SW480 (cell line): ENCODE measurements at places on chromosomes 5 and 9.

GRCh38 chr9:123364241-123364824 lies 8.3 kb downstream of the CRB2 start:
- DNase-seq: no peak

DNA sequence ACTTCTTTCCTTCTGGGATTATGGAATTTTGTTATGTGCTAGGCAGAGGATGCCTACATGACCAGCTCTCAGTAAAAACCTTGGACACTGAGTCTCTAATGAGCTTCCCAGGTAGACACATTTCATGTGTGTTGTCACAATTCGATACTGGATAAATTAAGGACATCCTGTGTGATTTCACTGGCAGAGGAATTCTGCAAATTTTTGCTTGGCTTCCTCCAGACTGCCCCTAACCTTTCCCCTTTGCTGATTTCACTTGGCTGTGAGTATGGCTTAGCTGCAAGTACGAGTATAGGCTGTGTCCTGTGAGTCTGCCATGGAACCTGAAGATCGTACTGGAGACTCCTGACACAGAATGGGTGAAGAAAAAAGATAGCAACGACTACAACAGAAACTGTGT lies 47.6 kb downstream of the MRPS27 start:
- no peak for DNase-seq

GRCh38 chr5:171705830-171706468 lies 79.7 kb upstream of the SMIM23 start:
- DNase-seq: no peak

- no peak for DNase-seq
Measured at GRCh38 chr5:118397236-118397635, 591.1 kb downstream of the DTWD2 start.

DNA sequence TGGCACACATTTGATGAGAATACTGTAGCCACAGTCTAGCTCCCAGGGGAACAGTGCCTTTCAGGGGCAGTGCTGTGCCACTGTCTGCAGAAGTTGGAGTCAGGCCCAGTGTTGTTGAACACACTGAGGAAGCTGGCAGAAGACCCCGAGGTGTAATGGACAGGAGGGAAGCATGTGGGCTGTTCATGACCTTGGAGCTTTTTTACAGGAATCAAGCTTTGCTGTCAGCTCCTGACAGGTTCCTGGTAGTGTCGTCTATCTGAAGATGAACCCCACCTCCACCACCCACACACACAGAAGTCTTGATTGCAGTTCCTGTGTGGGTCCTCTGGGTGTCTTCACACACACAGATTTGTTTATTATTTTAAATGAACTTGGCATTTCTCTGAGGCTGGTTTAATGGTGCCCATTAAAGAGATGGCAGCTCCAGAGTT lies 40.3 kb upstream of the TNFAIP8 start:
- DNase-seq: peak; percentile 56

- DNase-seq: no peak
Measured at GRCh38 chr5:126438267-126438666, 15.1 kb downstream of the GRAMD2B start.

- DNase-seq: peak; percentile 21
Measured at GRCh38 chr5:122156724-122157325, 27.5 kb downstream of the ZNF474 start.

- DNase-seq: no peak
Measured at GRCh38 chr5:159131951-159132350, 32.2 kb upstream of the EBF1 start.

- no peak for DNase-seq
Measured at GRCh38 chr5:133957080-133957479, 11.3 kb downstream of the C5orf15 start.
